Stimulated activated CD4-positive, alpha-beta T cell treated with anti-CD3 and anti-CD28 coated beads, Interleukin-1b, Interleukin-23, amount 100 ng/mL, for 1 hour (primary cell): ENCODE measurements at places on chromosomes 4 and X.

DNA sequence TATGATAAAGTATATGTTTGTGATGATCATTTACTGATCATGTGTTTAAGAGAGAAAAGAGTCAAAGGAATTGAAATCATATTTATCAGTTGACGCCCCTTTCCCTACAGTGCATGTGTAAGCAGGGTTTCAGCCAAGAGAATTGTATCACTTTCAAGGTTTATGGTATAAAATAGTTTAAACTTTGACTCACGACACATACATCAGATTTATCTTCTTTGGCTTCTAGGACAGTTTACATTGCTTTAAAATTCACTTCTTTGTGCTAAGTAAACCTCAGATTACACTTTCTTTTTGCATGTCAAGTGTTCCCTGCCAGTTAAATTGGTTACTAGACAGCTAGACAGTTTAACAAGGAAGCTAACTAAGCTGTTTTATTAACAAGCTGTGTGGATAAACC lies 86.3 kb upstream of the MYOZ2 start:
- no peak for DNase-seq

DNA sequence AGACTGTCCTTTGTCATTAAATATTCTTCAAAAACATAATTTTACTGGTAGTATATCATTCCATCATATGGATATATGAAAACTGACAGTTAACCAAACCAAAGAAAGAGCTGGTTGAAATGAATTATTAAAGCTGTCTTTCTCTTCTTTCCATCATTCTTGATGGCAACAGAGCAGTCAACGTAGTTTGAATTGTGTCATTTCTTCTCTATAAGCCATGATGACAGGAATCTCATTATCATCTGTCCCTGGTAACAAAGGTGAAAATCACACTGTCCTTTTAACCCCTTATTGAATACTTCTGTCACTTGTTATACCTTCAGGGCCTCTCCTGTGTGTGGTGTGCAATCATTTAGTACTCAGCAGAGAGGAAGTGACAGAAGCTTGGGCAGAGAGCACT lies 197.0 kb upstream of the SLITRK2 start:
- no peak for DNase-seq

DNA sequence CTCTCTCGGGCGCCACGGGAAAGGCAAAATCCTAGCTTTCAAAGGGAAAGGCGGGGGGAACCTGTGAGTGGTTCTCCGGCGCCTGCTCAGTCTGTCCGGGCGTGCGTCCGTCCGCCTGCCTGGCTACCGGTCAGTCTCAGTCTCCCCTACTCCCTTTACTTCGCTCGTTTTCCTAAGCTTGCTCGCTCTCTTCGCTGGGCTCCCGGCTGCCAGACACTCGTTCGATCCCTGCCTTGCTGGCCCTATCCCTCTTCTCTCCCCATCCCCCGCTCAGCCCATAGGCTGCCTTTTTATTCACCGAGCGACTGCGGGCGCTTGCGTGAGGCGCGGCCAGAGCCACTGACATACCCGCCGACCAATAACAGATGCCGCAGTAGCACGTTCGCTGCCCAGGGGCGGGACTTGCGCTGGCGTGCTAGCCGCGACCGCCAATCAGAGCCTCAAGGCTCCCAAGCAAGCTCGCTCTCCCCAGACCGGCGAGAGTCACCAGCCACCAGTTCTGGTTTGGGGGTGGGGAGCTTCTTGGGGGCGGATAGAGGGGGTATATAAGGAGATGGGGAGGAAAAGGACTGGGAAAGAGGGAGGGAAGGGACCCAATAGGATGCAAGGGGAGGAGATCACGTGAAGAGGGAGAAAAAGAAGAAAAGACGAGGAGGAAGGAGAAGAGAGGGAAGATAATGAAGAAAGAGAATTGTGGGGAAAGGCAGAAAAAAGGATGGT lies 30.0 kb downstream of the ARHGEF9 start:
- peak; percentile 58 for DNase-seq

DNA sequence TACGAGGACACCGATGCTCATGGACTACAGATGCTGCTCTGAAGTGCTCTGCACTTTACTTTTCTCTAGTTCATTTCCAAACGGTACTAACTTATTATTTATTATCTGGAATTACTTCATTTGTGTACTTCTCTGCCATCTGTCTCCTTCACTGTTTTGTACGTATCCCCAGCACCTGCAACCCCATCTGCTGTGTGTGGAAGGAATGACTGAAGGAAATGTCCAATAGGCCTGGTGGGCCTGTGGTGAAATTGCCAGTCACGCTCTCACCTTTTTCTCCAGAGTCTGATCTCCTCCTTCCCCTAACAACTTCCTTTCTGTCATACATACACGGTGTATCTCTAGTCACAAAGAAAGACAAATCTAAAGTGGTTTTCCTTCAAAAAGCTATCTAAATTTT lies 12.9 kb downstream of the TMEM154 start:
- DNase-seq = no peak
